Activated naive CD8-positive, alpha-beta T cell treated with anti-CD3 and anti-CD28 coated beads, Interleukin-2, amount 50 U/mL, for 16 hours (primary cell): ENCODE measurements at places on chromosomes 13 and 19.

DNA sequence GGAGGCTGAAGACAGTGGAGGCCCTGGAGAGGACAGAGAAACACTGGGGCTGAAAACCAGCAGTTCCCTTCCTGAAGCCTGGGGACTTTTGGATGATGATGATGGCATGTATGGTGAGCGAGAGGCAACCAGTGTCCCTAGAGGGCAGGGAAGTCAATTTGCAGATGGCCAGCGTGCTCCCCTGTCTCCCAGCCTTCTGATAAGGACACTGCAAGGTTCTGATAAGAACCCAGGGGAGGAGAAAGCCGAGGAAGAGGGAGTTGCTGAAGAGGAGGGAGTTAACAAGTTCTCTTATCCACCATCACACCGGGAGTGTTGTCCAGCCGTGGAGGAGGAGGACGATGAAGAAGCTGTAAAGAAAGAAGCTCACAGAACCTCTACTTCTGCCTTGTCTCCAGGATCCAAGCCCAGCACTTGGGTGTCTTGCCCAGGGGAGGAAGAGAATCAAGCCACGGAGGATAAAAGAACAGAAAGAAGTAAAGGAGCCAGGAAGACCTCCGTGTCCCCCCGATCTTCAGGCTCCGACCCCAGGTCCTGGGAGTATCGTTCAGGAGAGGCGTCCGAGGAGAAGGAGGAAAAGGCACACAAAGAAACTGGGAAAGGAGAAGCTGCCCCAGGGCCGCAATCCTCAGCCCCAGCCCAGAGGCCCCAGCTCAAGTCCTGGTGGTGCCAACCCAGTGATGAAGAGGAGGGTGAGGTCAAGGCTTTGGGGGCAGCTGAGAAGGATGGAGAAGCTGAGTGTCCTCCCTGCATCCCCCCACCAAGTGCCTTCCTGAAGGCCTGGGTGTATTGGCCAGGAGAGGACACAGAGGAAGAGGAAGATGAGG is 1.5 kb downstream of the PPP1R15A start:
- no peak for DNase-seq

GRCh38 chr13:59303433-59303832 is 860.3 kb downstream of the DIAPH3 start:
- no peak for DNase-seq

GRCh38 chr13:66345971-66346370 is 884.2 kb downstream of the PCDH9 start:
- DNase-seq, result no peak

- DNase-seq, result no peak
These were observed 2.6 kb downstream of the ADAT3 start for GRCh38 chr19:1907563-1908363.
